ENCODE measurements at places on chromosomes 5 and 9.

DNA sequence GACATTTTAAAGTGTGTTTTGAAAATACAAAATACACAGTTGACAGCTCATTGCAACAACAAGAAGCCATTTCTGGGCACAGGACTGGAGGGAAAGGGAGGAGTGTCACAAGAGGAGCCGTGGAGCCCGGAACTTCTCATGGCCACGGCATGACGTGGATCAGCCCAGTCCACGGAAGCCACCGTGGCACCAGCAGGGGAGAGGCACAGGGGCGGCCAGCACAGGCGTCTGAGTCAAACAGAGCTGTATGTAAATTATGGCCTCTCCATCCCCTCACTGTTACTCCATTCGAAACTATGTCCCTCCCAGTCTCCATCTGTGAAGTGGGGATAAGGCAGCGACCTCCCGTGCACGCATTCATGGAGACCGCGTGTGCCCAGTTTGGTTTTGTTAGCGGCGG is 165.6 kb upstream of the IRX2 start:
- no peak for DNase-seq

GRCh38 chr5:111902436-111902835 is 145.4 kb upstream of the NREP start:
- DNase-seq: no peak

- no peak for DNase-seq
Measured at GRCh38 chr5:16970260-16970659, 34.2 kb upstream of the MYO10 start.

DNA sequence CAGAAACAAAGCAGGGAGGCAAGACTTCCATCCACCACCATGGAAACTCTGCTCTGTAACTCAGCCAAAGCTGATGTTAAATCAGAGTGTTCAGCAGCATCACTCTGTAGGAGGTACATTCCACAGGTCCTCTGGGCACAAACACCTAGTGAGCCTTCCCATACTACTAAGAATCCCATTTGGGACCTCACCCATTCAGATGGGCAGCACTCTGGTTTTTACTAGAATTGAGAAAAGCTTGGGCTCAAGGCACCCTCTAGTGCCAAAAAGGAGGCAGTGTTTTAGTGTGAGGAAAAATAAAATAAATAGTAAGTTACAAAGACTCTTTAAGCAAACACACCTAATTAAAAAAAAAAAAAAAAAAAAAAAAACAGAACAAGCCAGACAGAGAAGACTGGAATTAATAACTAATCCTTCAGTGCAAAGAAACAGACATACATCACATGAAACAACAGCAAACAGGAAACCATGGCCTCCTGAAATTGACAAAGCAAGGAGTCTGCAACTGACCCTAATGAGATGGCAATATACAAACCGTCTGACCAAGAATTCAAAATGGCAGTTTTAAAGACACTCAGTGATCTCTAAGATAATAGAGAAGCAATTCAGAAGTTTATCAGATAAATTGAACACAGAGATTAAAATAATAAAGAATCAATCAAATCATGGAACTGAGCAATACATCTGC is 159.5 kb downstream of the GNA14 start:
- peak; percentile 18 for DNase-seq

- peak; percentile 92 for DNase-seq
Measured at GRCh38 chr9:105007143-105007542, 79.2 kb upstream of the ABCA1 start.

GRCh38 chr5:119417891-119418605 is 34.2 kb upstream of the HSD17B4 start:
- DNase-seq: peak; percentile 90

DNA sequence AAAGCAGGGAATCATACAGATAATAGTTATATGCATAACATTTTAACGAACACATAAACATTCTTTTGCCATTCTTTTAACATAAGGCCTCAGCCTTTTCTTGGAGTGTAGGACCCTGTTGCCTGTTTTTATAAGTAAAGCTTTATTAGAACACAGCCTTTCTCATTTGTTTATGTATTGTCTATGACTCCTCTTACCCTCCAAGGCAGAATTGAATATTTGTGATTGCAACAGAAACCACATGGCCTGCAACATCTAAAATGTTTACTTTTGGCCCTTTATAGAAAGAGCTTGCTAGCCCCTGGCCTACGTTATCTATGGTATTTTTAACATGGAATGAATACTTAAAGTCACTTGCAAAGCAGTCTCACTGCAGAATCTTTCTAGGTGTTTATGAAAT is 2.6 kb downstream of the SLC31A1 start:
- DNase-seq: peak; percentile 67

DNA sequence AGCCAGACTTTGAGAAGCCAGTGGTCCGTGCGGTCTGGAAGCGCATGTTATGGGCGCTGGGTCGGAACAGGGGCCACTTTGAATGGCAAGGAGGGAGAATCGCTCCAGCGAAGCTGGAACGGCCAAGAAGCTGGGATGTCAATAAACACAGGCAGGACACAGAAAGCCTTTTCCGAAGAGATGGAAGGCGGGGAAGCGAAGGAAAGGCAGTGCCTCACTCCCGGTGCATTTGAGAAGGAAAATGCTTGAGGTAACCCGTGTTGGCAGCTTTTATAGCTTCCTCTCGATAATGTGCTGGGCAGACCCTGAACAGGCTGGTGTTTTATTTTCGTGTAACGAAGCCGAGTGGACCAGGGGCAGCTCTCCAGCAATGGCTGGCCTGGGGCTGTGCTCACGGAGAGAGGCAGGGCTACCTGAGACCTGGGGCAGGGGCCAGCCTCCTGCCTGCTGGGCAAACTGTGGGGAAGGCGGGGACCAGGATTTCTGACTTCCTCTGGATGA is 84.2 kb upstream of the SPRY4 start:
- DNase-seq: no peak

DNA sequence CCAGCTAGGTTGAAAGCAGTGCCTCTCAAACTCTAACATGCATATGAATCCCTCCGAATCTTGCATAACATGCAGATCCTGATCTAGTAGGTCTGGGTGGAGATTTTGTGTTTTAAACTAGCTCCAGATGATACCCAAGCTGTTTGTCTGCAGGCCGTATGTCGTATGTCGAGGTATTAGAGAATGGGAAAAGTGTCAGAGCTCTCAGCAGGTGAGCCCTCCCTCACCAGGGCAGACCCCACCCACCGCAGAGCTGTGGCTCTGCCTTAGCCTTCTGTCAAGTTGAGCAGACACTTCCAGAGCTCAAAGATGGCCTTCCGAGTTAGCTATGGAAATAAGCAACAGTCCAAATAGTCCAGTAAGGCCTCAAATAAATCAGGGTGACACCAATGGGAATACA is 83.2 kb upstream of the MAP3K1 start:
- no peak for DNase-seq

GRCh38 chr5:83055166-83055565 is 22.0 kb downstream of the TMEM167A start:
- DNase-seq: no peak

GRCh38 chr5:41406424-41406823 is 104.0 kb downstream of the PLCXD3 start:
- DNase-seq: no peak

GRCh38 chr9:37972351-37972848 is 68.5 kb upstream of the SLC25A51 start:
- DNase-seq: no peak

DNA sequence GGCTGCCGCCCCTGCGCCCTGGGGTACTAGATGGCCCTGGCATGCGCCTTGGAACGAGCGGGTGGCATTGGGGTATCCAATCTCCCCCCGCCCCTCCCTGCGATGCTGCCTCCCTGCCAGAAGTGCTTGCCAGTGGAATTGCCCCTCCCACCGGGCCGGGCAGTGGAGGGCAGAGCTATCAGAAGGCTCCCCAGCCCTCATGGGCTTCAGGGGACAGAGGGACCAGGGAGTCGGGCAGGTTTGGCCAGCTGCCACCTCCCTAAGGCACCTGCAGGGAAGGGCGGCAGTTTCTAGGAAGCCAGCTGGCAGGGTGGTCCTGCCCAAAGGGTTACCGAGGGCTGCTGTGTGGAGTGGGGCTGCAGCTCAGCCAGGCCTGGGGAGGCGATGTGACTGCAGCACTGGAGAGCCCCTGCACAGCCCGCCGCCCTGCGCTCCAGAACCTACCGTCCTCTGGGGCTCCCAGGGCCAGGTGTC is 52.8 kb upstream of the EGFL7 start:
- DNase-seq: no peak

DNA sequence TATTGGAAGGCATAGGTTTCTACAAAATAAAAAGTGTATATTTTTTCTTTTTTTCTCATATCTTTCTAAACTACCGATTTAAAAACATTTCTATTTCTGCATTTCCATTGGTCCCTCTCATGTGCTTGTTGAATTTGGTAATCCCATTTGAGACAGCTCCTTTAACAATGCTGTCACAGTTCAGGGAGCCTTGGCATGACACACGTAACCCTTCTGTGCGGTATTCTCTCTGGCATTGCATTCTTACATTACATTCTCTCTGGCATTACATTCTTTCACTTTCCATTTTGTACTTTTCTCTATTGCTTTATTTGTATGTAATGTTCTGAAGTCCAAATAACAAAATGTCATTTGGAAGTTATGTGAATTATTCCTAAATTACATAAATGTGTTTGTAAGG is 150.7 kb upstream of the RASGRF2 start:
- no peak for DNase-seq

- DNase-seq: peak; percentile 78
Measured at GRCh38 chr9:134316449-134317160, 9.7 kb upstream of the RXRA start.

- DNase-seq: no peak
Measured at GRCh38 chr5:173953528-173954090, 35.4 kb upstream of the C5orf47 start.

GRCh38 chr9:131585375-131585774 is 40.1 kb downstream of the PRRT1B start:
- DNase-seq: peak; percentile 43

- DNase-seq: peak; percentile 25
Measured at GRCh38 chr9:406886-407654, 192.4 kb downstream of the DOCK8 start.

DNA sequence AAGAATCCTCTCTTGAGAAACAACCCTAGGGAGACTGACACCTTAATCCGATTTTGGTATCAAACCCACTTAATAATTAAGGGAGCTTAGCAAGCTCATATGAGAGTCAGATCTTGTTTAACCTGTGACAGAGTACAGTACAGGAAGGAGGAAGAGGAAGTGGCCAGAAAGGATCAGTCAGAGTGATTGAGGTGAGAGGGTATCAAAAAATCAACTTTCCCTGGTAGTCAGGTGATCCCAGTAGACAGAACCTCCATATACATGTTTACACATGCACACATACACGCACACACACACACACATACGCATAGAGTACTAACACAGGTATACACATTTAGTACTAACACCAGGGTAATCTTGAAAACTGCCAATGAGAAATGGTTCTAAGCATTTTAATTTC is 56.8 kb downstream of the GLIS3 start:
- no peak for DNase-seq

Data from cardiac muscle cell (in vitro differentiated cells and primary cell).